ENCODE measurements at places on chromosomes 1 and 21. TPM values are rescaled to one million over a fixed set of nuclear protein-coding genes. Genes with fewer than 3 reads are reported as not detected.

The AMY1C gene
- not detected for total RNA-seq

The GIPC2 gene
- total RNA-seq = 2.5 TPM

The GUCA2A gene
- not detected for total RNA-seq

- DNase-seq = peak; percentile 28
Observed at GRCh38 chr1:239387304-239388158, 1.2 kb downstream of the CHRM3 start.

The ELAPOR1 gene
- 28.8 TPM for total RNA-seq

DNA sequence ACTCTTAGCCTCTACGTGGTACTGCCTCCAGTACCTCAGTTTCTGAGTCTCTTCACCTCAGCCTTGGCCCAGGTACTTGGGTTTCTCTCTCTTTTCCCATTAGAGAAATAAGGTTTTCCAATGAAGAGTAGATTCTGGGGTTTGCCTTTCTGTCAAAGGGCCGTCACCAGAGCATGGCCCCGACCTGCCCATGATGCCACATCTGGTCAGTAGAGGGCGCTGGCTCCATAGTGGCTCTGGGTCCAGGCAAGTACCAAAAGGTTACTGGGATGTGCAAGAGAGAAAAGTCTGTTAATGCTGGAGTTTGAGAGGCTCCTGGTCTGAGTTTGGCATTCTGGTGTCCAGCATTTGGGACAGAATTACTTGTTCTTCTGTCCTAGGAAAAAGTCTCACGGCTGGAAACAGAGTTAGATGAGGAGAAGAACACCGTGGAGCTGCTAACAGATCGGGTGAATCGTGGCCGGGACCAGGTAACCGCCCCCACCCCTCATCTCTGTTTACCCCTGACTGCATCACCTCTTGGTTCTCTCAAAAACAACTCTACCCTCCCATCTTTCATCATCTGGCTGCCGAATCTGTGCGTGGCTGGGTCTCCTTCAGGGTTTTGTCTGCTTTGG, 5.3 kb upstream of the TUFT1 start:
- peak; percentile 82 for DNase-seq

The PPM1J gene
- total RNA-seq = 9.6 TPM

GRCh38 chr1:112702067-112702395, 4.9 kb downstream of the RHOC start:
- DNase-seq = no peak

The LCA5L gene
- total RNA-seq = 0.59 TPM

GRCh38 chr1:178456472-178456871, 40.3 kb downstream of the CLEC20A start:
- no peak for DNase-seq

- no peak for DNase-seq
Observed at GRCh38 chr1:184419350-184420161, 32.7 kb downstream of the C1orf21 start.

DNA sequence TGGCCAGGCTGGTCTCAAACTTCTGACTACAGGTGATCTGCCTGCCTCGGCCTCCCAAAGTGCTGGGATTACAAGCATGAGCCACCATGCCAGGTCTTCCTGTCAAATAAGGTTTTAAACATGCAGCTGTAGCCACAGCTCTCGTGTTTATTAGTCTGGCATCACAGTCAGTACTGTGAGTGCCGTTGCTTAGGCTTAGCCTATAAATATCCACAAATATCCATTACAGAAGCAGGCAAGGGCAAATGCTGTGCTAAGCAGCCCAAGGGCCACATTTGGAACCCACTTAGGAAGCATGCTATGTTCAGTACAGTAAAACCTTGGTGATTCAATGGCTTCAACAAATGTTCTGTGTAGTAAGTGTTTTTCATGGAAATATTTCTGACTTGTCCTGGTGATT, 75.9 kb downstream of the KIF1B start:
- no peak for DNase-seq

DNA sequence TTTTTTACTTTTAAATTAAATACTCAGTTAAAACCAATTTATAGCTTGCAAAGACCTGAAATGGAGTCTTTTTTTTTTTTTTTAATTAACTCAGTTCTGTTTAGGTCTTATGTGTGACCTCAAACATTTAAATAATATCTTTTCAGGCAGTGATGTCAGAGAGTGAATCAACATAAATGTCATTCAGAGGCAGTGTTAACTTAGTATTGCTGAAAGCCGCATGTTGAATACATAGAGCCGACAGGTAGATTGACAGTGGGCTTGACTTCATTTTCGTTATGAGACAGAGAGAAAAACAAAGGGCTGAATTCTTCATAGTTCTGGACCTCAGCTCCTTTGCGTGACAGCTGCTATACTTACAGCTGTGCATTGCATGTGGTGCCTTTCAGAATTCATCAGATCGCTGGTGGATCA, 51.5 kb downstream of the PRDM2 start:
- no peak for DNase-seq

GRCh38 chr1:200037904-200038303, 10.4 kb downstream of the NR5A2 start:
- DNase-seq = no peak

DNA sequence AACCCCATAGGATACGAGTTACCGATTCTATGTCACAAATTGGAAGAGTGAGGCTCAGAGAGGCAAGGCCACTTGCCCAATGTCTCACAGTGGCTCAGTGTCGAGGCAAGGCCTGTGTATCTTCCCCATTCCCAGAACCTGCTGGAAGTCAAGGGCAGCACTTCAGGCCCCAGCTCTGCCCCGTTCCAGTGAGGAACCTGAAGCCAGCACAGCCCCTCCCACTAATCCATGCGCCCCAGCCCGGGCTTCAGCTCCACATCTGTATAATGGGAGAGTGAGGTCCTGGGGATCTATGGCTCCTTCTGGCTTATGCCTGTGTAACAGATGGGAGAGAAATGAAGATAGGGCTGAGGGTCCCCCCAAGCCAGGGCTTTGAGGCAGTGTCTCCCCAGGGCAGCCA, 56.3 kb downstream of the CASZ1 start:
- no peak for DNase-seq

The SPATA45 gene
- total RNA-seq = 2.2 TPM

DNA sequence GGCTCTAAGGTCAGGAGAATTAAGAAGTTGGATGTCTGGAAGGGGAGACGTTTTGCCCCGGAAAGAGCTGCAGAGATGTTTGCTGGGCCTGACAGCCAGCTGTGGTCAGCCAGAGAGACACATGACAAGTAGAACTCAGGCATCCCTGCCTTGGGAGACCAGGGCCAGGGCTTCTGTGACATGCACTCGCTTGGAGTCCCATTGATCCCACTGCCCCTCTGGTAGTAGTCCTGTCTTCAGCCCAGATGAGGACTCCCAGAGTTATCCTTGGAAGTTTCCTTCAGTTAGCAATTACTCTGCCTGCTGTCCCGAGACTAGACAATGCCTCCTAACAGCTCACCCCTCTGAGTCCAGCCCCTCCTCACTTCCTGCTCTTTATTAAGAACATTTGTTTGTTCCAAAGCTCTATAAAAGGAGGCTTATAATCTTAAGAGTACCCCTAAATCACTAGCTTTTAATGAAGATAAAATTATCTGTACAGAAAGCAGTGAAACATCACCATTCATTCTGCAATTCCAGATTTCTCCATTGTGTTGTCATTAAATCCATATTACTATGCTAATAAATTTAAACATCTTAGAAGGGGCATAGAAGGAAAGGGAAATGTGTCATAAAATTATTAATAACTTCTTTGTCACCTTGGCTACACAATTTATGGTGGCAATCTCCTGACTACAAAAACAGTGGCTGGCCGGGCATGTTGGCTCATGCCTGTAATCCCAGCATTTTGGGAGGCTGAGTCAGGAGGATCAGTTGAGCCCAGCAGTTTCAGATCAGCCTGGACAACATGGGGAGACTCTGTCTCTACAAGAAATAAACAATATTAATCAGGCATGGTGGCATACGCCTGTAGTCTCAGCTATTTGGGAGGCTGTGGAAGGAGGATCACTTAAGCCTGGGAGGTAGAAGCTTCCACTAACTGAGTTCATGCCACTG, 94.2 kb downstream of the KCNK1 start:
- DNase-seq = no peak

DNA sequence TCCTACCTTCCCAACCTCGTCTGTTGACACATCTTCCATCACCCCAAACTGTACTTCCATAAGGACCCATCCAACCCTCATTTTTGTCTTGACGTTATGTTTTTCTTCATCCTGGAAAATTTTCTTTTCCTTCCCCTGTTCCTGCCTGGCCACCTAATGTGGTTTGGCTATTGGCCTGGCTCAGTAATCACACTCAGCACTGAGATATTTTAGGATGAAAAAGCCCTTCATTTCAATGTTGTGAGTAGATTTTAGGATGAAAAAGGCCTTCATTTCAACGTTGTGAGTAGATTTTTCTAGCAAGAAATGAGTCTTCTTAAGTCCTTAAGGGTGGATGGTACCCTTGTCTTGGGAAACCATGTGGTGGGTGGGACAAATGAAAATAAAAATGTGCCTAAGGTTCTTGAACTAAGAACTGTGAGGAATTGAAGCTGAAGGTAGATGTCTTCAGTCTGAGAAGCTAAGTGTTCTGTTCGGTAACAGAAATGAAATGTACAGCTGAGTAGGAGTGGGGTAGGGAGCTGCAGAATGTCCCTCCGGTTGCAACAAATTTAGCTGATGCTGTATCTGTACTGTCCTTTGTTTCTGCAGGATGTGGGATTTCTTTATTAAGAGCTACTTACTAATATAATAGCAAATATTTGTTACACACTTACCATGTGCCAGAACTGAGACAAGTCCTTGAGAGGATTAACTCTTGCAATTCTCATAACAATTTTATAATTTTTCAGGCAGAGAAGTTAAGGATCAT, 36.1 kb downstream of the DNTTIP2 start:
- DNase-seq = no peak

GRCh38 chr1:2554621-2555387, 1.4 kb upstream of the TNFRSF14 start:
- no peak for DNase-seq

GRCh38 chr1:187336441-187337168, 507.9 kb downstream of the PLA2G4A start:
- DNase-seq = no peak

The MLLT11 gene
- 27.7 TPM for total RNA-seq

DNA sequence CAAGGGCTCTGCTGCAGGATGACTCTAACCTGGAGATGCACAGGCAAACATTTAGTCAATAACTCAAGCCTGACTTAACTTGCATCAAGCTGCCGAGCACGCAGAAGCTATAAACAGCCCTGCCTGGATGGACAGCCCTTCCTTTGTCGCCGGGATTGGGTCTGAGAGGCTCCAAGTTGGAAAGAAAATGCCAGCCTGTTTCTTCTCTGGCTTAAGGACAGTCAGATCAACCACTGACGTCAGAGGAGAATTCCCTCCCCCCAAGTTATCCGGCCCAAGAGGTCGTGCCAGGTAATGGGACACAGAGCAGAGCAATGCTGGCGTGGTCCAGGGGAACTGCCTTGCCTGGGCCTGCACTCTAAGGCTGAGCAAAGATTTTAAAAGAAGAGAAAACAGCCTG, 27.1 kb upstream of the LRRC38 start:
- no peak for DNase-seq

DNA sequence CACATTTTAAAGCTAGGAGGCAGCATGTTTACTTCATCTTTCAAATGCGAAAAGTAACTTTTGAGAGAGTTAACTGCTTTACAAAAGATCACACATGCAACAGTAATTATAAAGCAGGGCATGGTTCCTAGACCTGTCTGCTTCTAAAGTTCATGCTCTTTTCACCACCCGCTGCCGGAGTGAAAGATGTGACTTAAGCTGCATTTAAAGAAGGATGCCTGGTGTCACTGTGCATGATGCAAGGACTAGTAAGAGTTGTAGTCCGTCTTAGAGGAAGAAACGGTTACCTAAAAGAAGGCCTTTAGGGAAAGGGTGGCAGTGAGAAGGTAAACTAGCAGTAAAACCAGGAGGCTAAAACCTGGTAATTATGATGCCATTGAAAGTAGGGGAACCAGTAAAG, 1689.1 kb downstream of the KCNT2 start:
- DNase-seq = no peak

DNA sequence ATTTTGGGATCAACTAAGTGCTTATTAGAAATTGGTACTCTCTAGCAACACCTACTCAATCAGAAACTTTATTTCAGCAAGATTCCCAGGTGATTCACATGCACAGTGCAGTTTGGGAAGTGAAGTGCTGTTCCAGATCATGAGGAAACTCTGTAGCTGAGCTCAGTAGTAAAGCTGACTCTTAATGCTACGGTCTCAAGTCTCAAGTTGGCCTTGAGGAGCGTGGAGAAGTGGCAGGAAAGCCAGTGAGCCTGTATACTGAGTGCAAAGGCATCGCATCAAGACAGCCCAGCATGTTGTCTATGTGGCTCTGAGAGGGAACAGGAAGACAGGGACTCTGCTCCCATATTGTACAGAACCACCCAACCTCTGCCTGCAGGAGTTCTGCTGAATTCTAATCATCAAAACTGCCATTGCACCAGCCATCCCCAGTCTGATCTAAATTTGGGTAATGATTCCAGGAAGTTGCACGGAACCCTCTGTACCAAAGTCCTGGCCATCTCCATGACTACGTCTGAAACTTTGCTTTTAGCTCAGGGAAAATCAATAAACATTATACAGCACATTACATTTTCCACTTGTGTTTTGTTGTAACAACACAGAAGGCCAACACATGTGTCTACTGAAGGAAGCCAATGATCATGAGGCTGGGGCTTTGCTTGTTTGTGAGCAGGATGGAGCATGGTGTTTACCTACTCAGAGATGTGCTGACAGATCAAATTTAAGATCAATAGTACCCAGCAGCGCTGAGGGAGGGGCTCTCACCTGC, 105.1 kb upstream of the TLR5 start:
- DNase-seq = no peak

GRCh38 chr1:29470087-29470787, 233.9 kb downstream of the PTPRU start:
- no peak for DNase-seq

- no peak for DNase-seq
Observed at GRCh38 chr1:76620371-76620770, 246.9 kb upstream of the ST6GALNAC5 start.

The TAF1A gene
- total RNA-seq = 8.3 TPM

GRCh38 chr1:12005488-12006166, 13.7 kb upstream of the MIIP start:
- DNase-seq = no peak

- no peak for DNase-seq
Observed at GRCh38 chr21:33157303-33157702, 72.4 kb upstream of the IFNAR2 start.

DNA sequence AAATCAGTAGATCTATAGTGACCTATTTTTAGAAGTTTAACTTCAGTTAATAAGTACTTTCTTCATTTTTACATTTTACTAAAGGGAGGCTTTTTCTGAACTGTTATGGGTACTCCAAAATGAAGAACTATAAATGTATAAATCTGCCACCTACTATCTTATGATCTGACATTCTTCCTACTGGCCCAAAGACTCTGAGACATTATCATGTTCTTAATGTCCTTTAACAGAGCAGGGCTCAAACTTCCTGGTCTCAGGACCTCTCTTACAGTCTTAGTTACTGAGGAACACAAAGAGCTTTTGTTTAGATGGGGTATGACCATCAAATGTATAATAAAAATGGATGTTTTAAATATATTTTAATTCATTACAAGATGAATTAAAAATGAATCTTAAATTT, 8.9 kb downstream of the TRIM33 start:
- DNase-seq = no peak

The CFAP107 gene
- total RNA-seq = 0.17 TPM

GRCh38 chr1:208921259-208921658, 662.3 kb upstream of the CAMK1G start:
- no peak for DNase-seq

GRCh38 chr21:20249401-20249800, 748.8 kb upstream of the NCAM2 start:
- DNase-seq = no peak

GRCh38 chr1:107934578-107934977, 30.4 kb downstream of the VAV3 start:
- DNase-seq = no peak
